Occipital lobe (tissue), 3 donors: ENCODE measurements at places on chromosomes 5 and 9. TPM values are rescaled to one million over a fixed set of nuclear protein-coding genes. Genes with fewer than 3 reads are reported as not detected.

GRCh38 chr5:38847559-38848347, 1.9 kb downstream of the OSMR start:
- DNase-seq = no peak

GRCh38 chr9:105694848-105695581, 674 bp downstream of the TMEM38B start:
- DNase-seq = peak; percentile 45

- no peak for DNase-seq
Observed at GRCh38 chr5:172180936-172181335, 7.1 kb downstream of the STK10 start.

DNA sequence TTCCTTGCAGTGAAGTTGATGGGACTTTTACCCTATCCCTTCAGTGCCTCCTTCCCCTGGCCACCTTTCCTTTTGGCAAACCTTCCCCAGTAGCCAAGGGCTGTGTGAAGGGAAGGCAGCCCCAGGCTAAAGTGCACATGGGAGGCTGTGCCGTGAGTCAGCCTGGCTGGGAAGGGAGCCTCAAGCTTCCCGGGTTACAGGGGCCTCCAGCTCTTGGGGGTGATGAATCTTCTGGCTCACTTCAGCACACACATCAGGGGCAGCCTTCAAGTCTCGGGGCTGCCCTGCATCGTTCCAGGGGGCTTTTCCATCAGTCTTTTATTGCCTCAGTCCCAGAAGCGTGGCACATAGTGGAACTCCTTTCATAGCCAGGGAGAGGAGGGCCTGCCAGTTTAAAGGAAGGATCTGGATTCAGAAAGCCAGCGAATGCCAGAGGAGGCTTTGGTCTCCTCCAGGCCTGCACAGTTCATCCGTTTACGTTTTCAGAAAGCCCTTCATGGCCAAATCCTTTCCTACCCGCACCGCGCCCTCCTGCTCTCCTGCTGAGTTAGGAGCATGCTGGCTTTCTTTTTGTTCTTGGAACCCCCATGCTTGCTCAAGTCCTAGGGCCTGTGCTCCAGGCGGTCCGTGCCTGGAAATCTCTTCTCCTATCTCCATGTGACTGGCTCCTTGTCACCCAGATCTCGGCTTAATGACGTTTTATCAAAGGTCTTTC, 134.8 kb upstream of the KLF4 start:
- no peak for DNase-seq

GRCh38 chr5:64865662-64866061, 96.9 kb downstream of the CWC27 start:
- no peak for DNase-seq

DNA sequence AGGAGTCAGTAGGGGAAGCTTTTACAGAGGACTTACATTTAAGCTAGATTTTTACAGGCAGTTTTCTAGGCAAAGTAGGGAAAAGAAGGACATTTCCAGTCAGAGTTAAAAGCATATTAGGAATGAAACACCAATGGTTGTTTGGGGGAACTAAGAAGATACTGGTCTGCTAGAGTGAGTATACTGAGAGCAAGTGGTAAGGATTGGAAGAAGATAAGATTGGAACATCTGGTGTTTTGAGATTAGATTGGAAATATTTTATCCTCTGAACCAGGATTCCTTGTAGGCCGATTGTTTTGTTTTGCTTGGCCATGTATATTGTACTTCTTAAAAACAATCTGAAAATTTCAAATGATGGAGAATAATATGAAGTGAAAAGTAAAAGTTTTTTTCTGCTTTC, 7.7 kb downstream of the FBXO38 start:
- no peak for DNase-seq

- DNase-seq = peak; percentile 6
Observed at GRCh38 chr9:38227061-38227540, 158.1 kb upstream of the SHB start.

- DNase-seq = no peak
Observed at GRCh38 chr5:171850324-171850947, 64.8 kb downstream of the SMIM23 start.

- no peak for DNase-seq
Observed at GRCh38 chr5:94228791-94229190, 389.6 kb downstream of the KIAA0825 start.

- DNase-seq = no peak
Observed at GRCh38 chr5:175463641-175464040, 14.7 kb upstream of the SFXN1 start.

GRCh38 chr5:78050888-78051287, 243.6 kb downstream of the AP3B1 start:
- no peak for DNase-seq

- no peak for DNase-seq
Observed at GRCh38 chr5:142726188-142726731, 40.4 kb upstream of the FGF1 start.

GRCh38 chr5:52811067-52811749, 23.5 kb downstream of the ITGA1 start:
- DNase-seq = no peak

DNA sequence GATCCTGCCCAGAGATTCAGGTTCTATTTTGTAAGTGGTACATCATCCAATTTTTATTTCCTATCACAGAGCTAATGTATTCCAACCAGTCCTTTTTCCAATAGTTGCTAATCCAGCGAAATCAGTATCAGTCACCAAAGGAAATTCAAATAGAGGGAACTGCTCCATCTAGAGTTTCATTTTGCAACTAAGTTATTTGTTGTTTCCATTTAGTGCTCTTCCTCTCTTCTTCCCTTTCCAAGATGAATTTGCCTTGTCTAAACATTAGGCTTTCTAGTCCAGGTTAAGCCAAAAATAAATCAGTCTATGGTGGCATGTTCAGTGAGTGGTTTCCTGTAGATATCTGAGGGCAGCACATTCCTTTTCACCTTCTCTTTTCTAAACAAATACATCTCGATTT, 79.8 kb upstream of the SPATA31D4 start:
- DNase-seq = no peak

DNA sequence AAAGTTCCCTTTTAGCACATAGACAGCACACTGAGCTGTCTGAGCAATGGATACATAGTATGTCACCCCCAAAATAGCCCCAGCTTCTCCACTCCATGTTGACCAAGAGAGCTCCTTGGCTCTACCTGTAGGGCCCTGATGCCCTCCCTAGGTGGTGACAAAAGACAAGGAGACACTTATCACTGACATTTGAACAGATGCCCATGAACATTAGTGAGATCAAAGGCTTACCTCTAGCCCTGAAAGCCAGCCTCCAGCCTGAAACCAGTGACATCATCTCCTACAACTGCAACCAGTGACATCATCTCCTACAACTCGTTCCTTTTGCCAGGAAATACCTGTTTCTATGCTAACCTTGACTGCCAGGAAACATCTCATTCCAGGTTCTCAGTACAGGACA, 122.7 kb downstream of the FSTL4 start:
- DNase-seq = no peak

GRCh38 chr5:90930756-90931431, 372.3 kb downstream of the ADGRV1 start:
- DNase-seq = no peak

- DNase-seq = no peak
Observed at GRCh38 chr9:95383845-95384244, 66.3 kb upstream of the FANCC start.

DNA sequence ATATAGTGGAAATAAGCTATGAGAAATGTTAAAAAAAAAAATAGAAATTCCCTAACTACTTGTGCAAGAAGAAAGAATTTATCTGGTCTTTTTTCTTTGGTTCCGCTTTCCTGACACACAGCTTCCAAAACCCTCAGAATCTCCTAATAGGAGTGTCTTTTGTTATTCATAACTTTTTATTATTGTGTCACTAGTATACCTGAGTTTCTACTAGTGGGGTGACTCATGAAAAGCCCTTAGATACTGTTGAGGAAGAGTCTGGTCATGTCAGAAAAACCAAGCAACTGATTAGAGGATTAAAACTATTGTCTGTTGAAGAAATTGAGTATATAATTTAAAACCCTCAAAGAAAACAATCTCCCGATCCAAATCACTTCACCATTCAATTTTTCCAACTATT, 152.8 kb upstream of the IFNE start:
- no peak for DNase-seq

DNA sequence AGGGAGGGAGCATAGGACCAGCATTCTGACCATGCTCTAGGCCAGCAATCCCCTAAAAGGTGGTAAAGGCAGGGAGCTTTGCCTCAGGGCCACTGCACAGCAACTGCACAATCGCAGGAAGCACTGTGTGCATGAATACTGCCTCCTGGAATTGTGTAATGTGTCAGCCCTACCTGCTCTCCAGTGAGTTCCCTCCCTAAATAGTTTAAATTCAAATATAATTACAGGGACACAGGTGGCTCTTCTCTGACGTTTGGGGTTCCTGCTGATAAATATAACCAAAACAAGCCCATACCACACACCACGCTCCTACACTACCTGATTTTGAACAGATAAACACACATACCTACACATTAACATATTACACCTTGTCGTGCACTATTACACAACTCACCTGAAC, 9.0 kb downstream of the BAG1 start:
- DNase-seq = no peak

- no peak for DNase-seq
Observed at GRCh38 chr5:1521671-1522600, 1.8 kb downstream of the LPCAT1 start.

GRCh38 chr5:40988746-40989510, 79.6 kb downstream of the C7 start:
- no peak for DNase-seq

DNA sequence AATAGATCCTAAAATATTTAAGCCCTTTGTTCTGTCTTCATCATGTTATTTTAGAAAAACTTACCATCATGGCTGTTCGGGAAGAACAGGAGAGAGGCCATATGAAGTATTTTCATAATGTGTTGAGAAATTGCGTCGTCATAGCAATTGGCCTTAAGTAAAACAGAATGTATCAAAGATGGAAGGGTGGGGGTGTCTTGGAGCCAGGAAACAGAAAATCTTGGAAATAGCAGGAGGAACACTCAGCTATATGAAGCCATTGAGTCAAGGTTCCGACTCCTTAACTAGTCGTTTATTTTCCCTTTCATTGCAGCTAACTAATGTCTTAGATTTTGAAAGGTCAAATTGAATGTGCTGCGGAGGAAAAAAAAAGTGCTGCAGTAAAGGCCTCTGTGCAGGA, 1.3 kb downstream of the SPTAN1 start:
- no peak for DNase-seq

SPINK4 gene
- not detected for total RNA-seq

PCDHA4 gene
- total RNA-seq = 18.6 TPM

SOHLH1 gene
- total RNA-seq = not detected

FBP2 gene
- not detected for total RNA-seq

DMRT3 gene
- total RNA-seq = 0.16 TPM

PLCXD3 gene
- total RNA-seq = 6.4 TPM

EGR1 gene
- 2.8 TPM for total RNA-seq

MARCOL gene
- not detected for total RNA-seq

SEC16A gene
- 10.6 TPM for total RNA-seq

C1QTNF3 gene
- total RNA-seq = 11.7 TPM

PCDHB5 gene
- total RNA-seq = 9.7 TPM

PJA2 gene
- 299 TPM for total RNA-seq
